ENCODE measurements at places on chromosomes 16 and 17.

DNA sequence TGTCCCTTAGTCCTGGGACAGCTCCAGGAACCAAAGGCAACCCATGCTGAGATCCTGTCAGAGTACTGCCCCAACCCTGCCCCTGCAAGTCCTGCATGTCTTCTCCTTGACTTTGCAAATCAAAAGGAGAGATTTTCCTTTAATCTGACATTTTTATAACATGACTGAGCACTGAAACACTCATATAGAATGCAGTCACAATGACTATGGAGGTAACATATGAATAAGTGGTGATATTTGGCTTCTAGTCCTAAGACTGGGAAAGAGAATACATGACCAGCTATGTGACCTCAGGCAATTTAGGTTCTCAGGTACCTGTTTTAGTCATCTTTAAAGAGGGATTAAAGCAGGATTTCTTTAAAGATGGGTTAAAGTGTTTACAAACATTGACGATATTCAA, 941.6 kb upstream of the CDH8 start:
- DNase-seq = no peak

GRCh38 chr17:75980188-75981018, 1.4 kb downstream of the TEN1 start:
- no peak for DNase-seq

DNA sequence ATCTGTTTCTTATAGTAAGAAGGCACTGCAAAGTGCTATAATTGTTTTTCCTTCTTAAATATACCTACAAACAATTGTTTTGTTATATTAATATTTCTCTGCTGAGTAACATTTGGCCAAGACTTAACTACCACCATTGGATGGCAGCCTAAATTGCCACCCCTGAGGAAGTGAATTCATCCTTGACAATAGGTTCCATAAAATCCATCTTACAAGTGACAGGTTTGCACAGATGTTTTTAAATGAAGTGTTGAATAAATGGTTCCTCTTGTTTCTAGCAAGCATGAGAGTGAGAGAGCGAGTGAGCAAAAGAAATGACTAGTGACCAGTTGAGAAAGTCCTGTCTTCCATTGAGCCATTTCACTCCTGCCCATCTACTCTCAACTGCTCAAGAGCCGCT, 8.3 kb upstream of the MPHOSPH6 start:
- DNase-seq = no peak

DNA sequence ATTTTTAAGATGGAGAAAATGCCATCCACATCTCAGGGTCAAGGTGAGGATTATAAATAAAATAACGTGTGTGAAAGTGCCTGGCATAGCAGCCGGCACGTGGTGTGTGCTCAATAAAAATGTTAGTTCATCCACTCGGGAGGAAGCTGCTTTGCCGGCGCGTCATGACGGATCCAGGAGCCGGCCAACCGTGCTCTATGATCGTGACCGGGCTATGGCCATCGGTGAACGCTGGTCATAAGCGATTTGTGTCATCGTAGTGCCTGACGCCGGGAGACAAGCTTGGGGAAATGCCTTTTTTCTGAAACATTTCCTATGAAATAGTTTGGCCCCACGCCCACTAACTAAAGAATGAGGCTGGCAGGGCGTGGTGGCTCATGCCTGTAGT, 74.0 kb downstream of the CMC2 start:
- DNase-seq = peak; percentile 10

GRCh38 chr16:3065069-3065741, at the start of gene IL32:
TSS of gene IL32 (plus strand) at chr16:3065640. CDS start at chr16:3065812, 172 bp downstream.
- no peak for DNase-seq

- DNase-seq = peak; percentile 90
Measured at GRCh38 chr17:8119581-8120519, 1.5 kb upstream of the ALOXE3 start.

GRCh38 chr17:65345261-65346005, 208.3 kb downstream of the RGS9 start:
- no peak for DNase-seq

- no peak for DNase-seq
Measured at GRCh38 chr17:73591296-73592078, 52.8 kb downstream of the SDK2 start.

- DNase-seq = no peak
Measured at GRCh38 chr16:81996664-81997509, 14.4 kb downstream of the SDR42E1 start.

DNA sequence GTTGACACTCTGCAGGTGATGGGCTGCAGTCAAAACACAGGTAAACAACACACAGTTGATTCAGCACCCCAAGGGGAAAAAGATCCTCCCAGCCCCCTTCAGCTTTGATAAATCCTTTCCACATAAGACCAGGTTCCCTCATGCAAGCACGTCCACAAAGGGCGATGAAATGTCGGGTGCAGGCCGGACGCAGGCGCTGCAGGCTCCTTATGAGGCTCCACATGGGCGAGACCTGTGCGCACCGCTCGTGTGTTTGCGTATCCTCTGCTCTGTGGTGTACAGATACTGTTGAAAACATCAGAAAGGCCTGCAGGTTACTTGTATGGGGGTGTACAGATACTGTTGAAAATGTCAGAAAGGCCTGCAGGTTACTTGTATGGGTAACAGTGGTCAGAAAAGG, 14.4 kb upstream of the ZNF750 start:
- no peak for DNase-seq

DNA sequence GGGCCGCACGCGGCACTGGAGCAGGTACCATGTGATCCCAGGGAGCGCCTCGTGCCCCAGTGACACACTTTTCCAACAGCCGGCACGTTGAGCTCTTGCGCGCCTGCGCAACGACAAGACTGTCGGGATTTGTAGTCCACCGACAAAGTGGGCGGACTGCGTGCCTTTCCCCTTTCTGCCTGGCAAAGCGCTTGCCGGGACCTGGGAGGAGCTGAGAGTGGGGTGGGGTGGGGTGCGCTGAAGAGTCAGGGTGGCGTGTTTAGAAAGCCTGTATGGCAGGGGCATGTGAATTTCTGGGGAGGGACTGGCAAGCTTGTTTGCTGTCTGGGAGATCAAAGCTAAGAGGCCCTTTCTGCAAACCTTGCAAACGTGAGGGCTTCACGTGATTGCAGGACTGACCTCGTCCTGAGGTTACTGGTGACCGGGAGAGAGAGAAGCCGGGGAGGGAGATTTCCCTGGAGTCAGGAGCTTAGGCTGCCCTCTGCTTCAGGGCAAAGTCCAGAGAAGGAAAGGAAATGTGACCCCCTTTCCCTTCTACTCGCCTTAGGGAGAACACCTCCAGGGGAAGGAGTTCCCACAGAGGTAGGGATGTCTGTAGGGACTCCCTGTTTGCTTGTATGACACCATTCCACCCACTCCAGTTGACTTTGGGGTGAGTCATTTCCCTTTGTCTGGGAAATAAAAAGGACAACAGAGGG, 429 bp upstream of the NR1D1 start:
- DNase-seq = peak; percentile 93

GRCh38 chr17:77734371-77735080, 224.0 kb upstream of the TNRC6C start:
- DNase-seq = peak; percentile 71

- DNase-seq = peak; percentile 74
Measured at GRCh38 chr16:3173892-3174617, 13.9 kb upstream of the OR1F1 start.

DNA sequence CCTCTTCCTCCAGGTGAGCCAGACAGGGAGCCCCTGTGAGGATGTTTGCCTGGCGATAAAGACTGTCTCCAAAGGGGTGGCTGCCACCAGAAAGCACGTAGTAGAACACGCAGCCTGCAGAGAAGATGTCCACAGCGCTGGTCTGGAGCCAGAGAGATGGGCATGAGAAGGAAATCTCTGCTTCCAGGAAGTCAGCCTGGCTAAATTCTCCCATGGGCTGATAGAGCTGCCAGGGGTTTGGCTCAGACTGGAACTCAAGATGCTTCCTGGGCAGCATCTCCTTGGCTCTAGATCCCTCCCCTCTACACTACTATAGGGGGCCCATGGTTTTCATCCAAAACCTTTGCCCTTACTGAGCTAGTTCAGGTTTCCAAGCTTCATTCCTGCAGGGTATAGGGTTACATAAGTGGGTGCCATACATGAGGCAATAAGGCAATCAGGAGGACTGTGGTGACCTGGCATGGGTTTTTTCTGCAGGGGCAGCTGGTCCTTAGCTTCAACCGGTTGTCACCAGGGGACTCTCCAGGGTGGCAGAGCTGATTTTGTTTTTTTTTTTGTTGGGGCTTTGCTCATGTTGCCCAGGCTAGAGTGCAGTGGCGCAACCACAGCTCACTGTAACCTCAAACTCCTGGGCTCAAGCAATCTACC, 13.6 kb downstream of the PLK1 start:
- DNase-seq = no peak

DNA sequence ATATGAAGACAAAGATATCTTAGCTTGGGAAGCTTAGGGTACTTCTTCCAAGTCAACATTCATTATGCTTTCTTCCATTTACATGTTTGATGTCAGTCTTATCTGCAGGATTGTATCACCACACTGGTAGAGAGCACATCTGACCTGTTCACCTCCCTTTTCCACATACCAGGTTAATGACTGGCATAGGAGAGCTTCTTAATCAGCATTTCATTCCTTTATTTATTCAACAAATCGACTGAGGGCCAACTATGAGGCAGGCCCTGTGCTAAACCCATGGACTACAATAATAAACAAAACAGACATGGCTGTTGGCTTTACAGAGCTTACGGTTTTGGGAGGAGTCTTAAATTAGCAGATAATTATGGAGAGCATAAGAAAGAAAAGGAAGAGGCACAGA, 378.1 kb upstream of the CDH11 start:
- no peak for DNase-seq

DNA sequence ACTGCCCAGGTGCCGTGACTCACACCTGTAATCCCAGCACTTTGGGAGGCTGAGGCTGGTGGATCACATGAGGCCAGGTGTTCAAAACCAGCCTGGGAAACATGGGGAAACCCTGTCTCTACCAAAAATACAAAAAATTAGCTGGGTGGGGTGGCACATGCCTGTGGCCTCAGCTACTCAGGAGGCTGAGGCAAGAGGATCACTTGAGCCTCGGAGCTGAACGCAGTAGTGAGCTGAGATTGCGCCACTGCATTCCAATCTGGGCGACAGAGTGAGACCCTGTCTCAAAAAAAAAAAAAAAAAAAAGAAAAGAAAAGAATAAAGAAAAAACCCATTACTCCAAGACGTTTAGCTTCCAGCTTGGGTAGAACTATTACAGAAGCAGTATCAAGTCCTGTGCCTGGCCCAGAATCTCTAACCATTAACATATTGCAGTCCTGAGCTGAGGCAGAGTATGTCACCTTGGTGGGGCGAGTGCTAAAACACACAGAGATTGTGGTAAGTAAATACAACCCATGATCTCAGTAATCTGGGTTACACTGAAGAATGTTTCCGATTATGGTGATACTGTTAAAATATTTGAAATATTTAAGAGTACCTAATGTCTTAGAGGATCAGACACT, 23.2 kb upstream of the CFAP20 start:
- no peak for DNase-seq

GRCh38 chr17:72034000-72034399, 86.8 kb upstream of the SOX9 start:
- DNase-seq = no peak

- DNase-seq = no peak
Measured at GRCh38 chr17:34154961-34155730, 99.9 kb upstream of the CCL2 start.

DNA sequence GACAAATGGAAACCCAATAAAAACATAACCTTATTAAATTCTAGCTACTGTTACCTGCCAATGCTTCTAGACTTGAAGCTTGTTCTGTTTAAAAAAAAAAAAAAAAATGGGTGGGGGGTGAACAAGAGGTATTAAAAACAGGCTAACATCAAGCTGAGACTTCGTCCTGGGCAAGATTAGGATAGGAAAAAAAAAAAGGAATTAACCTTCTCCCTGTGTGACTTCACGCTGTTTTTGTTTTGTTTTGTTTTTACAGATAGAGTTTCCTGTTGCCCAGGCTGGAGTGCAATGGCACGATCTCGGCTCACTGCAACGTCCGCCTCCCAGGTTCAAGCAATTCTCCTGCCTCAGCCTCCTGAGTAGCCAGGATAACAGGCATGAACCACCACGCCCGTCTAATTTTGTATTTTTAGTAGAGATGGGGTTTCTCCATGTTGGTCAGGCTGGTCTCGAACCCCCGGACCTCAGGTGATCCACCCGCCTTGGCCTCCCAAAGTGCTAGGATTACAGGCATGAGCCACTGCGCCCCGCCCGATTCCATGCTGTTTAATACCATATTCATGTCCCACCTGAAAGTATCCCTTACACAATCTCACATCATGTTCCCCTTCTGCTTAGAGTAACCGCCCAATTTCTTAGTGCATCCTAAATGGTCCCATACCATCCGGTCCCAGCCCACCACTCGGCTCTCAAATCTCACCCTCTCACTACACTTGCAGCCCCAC, 2.2 kb downstream of the USP31 start:
- DNase-seq = no peak

- no peak for DNase-seq
Measured at GRCh38 chr16:82937926-82938520, 311.3 kb downstream of the CDH13 start.

- no peak for DNase-seq
Measured at GRCh38 chr16:66146798-66147197, 219.7 kb upstream of the CDH5 start.

GRCh38 chr17:40122136-40122998, 596 bp downstream of the MSL1 start:
- peak; percentile 61 for DNase-seq

DNA sequence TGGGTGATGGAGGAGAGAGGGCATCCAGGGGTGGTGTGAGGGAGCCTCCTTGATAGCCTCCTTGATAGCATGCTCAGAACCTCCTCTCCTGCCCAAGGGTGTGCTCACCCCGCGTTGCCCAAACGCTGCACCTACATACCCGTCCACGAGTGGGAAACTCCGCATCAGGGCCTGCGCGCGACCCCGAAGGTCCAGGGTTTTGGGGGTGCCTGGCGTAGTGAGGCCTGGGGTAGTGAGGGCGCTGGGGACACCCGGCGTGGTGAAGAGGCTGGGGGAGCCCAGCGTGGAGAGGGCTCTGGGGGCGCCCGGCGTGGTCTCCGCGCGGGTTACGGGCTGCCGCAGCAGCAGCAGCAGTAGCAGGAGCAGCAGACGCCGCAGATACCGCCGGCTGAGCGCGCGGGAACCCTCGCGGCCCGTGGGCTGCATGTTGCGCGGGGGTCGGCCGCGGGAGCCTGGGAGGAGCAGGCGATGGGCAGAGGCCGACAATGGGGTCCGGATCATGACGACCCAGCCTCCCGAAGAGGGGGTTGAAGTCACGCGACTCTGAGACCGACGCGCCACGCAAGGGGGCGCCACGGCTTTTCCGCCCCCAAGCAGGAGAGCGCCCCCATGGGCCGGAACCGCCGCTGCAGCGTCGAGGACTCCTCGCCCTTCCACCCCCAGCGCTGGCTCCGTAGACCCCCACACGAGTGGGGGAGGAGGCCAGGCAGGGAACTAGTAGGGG, at the start of gene DPEP3:
Gene DPEP3, minus strand, starts transcription at position 545 of the 724 bp plus-strand sequence. Its CDS starts 119 bp downstream, at position 426.
- no peak for DNase-seq

GRCh38 chr17:76935331-76935730, 67.1 kb downstream of the MGAT5B start:
- DNase-seq = no peak

GRCh38 chr16:15946257-15947044, 3.0 kb upstream of the ABCC1 start:
- no peak for DNase-seq

DNA sequence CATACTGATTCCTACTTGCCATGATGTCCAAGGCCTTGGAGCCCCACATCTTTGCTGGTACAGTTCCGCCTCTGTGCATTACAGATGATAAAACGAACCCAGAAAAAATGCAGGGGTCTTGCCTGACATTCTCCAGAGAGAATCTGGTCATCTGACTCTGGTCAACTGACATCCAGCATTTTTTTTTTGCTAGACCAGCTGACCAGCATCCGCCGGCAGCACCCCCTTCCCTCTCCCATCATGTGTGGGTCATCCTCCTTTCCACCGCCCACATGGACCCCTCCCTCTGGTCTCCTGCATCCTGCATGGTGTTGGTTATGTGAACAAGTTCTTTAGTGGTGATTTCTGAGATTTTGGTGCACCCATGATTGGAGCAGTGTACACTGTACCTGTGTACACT, 47.1 kb downstream of the CDH1 start:
- no peak for DNase-seq

Measured in nephron progenitor cell (in vitro differentiated cells).